ENCODE measurements at places on chromosomes 6 and 20.

GRCh38 chr6:159174263-159174969 lies 5.2 kb downstream of the FNDC1 start:
- peak; percentile 47 for DNase-seq

GRCh38 chr6:168590406-168590805 lies 149.4 kb downstream of the SMOC2 start:
- DNase-seq = no peak

- no peak for DNase-seq
Measured at GRCh38 chr20:51607170-51607569, 64.7 kb upstream of the NFATC2 start.

DNA sequence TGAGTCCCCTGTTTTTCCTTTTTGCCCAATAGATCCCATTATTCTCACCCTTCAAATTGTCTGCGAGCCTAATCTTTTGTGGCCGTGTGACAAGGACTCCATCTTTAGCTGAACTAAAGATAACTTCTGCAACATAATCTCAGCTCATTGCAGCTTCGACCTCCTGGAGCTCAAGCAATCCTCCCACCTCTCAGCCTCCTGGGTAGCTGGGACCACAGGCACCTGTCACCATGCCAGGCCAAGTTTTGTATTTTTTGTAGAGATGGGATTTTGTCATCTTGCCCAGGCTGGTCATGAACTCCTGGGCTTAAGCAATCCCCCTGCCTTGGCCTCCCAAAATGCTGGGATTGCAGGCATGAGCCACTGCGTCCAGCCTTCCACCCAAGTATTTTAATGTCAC lies 161.0 kb downstream of the GJA1 start:
- DNase-seq = no peak

GRCh38 chr6:106466211-106466610 lies 105.7 kb downstream of the CRYBG1 start:
- no peak for DNase-seq

DNA sequence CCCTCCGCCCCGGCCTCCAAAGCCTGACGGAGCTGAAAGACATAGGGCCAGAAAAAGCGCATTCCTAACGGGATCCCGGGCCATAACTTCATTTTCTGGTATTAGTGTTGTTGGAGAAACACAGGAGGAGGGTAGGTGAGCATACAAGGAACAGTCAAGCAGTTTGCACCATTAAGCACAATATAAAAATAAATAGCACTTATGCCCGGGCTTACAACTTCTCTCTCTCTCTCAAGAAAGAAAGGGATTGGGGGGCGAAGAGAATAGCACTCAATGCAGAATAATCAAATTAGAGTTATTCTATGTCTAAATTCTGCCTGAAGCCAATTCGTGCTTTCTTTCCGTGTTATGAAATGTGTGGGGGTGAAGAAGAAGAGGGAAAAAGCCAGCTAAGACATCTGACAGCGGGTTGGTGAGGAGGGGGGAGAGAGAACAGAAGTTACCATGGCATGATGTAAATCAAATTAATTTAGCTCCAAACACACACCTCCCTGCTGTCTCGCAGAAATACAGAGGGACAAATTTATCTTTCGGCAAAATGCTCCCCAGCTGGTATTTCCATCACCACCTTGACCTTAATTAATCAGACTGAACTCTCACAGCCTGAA lies 508 bp upstream of the METTL24 start:
- DNase-seq = no peak

DNA sequence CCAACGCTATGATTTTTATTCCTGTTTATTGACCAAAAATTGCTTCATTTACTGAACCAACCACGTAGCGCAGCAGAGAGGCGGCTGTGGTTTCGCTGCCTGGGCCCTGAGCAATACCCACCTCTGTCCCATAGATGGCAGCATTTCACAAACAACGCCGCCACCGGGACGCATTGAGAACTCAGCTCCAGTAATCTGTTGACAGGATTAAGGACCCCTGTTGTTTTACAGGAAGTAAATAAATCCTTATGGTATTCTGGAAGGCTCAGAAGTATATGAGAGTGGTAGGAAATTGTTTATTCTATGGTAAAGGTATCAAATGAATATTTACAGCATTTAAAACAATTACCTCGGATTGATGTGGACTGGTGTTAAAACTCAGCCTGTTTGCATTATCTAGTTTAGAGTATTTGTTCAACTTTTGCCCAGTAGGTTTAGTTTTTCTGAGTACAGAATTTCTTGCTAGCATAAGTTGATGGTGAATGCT lies 547.9 kb upstream of the SLC35B3 start:
- DNase-seq = peak; percentile 5

DNA sequence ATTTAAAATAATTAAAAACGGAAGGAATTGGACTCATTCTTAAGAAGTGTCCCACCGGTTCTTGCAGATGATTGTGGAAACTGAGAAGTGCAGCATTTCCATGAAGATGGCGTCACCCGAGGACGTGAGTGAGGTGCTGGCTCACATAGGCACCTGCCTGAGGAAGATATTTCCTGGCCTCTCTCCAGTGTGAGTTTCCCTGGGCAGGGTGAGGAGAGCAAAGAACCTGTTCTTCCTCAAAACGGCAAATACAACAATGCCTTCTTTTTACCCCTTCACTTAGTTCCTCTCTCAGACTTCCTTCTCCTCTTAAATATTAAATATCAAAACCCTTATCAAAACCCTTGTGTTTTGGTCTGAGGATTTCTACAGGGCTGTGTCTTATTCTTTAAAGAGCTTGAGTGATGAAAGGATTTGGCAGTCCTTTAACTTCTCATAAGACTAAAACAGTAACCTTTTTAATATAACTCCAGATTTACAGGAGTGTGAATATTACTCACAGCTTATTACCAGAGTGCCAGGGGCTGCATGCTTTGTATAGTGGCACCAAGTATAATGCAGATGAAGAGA lies 156.3 kb downstream of the CARMIL1 start:
- DNase-seq = no peak

DNA sequence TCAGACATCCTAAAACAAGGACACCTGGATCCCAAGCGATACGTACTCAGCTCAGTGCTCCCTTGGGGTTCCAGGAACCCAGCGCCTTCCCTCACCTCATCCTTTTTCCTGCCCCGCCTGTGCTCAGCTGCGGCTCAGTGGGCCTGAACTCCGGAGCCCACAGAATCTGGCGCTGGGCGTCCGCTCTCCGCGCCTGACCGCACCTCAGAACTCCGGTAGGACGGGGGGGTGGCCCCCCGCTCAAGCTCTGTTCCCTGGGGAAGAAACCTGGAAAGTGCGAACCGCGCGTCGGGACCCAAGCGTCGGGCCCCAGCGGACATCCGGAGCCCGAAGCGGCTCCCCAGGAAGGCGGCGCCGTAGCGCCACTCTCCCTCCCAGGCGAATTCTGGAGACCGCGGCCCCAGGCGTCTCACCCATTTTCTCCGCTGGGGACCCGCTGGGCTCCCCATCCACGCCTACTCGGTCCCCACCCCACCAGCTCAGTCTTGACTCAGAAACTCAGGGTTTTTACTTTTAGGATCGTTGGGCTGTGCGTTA lies 336 bp upstream of the LY6G5C start:
- no peak for DNase-seq

GRCh38 chr6:48213076-48213788 lies 102.2 kb upstream of the PTCHD4 start:
- DNase-seq = no peak

- no peak for DNase-seq
Measured at GRCh38 chr6:48471326-48471725, 360.3 kb upstream of the PTCHD4 start.

- DNase-seq = no peak
Measured at GRCh38 chr6:108364470-108364869, 69.6 kb downstream of the AFG1L start.

DNA sequence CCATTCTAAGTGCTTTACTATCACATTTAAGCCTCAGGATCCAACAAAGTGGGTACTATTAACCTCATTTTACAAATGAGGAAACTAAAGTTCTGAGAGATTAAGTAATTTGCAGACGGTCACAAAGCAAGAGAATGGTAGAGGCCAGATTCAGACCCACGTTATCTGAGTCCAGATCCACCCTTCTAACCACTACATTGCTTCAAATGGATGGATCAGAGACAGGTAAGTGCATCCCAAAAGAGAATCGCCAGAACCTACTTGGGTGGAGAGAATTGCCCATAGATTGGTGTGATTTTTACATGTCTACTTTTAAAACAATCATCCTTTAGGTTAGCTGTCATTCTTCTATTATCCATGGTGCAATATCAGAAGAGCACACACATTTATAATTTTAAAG lies 7.1 kb downstream of the MAN1A1 start:
- no peak for DNase-seq

- no peak for DNase-seq
Measured at GRCh38 chr6:105676857-105677256, 274.0 kb upstream of the PREP start.

- no peak for DNase-seq
Measured at GRCh38 chr6:115544765-115545671, 515.7 kb downstream of the FRK start.

- DNase-seq = no peak
Measured at GRCh38 chr20:37453288-37453687, 67.8 kb upstream of the NNAT start.

- no peak for DNase-seq
Measured at GRCh38 chr20:295804-296203, 1.6 kb upstream of the ZCCHC3 start.

DNA sequence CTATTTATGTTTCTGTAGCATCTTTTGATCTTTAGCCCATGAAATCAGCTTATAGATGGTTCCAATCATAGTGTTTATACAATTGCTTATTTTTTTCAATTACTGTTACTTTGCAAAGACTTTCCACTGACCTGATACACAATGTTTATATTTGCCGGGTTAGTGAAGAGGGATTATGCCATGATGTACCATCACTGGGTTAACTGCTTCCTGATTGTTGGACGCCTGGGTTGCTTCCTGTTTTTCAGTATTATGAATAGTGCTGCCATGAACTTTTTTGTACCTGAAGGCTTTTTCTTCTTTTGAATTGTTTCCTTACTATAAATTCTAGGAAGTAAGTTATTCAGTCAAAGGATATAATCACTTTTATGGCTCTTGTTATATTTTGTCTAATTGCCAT lies 6.9 kb downstream of the MANBAL start:
- DNase-seq = no peak

DNA sequence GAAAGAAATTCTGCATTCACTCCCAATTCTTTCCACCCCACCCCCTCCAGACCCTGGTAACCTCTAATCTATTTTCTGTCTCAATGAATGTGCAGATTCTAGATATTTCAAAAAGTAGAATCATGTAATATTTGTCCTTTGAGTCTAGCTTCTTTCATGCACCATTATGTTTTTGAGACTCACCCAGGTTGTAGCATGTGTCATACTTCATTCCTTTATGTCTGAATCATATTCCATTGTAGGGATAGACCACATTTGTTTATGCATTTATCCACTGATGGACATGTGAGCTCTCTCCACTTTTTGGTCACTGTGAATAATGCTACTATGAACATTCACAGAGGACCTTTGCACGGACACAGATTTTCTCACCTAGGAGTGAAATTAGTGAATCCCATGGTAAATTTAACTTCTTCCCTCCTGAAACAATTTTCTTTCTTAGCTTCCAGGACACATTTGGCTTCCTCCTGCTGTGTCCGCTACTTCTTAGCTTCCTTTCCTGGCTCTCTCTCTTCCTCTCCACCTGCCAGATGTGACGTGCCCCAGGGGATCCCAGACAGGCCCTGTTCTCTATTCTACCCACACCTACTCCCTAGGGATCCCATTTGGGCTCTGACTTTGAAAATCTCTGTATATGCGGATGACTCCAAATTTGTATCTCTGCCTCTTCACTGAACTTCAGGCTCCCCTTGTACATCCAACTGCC lies 24.1 kb upstream of the ARFGEF2 start:
- no peak for DNase-seq

- DNase-seq = no peak
Measured at GRCh38 chr6:5772408-5773120, 234.2 kb downstream of the NRN1 start.

DNA sequence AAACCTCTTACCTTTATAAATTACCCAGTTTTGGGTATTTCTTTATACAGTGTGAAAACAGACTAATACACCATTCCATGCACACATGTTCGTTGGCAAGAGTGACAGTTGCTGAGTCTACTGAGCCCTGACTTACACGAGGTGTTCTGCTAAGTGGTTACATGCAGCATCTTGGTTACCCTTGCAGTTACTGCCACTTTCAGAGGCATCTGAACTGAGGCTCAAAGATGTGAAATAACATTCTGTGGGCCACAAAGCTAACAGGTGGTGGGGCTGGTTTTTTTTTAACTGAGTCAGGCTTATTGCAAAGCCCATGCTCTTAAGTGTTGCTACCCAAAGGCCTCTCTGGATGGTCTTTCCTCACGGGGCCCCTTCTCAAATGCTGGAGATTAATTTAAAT lies 54.4 kb upstream of the GTSF1L start:
- DNase-seq = no peak

DNA sequence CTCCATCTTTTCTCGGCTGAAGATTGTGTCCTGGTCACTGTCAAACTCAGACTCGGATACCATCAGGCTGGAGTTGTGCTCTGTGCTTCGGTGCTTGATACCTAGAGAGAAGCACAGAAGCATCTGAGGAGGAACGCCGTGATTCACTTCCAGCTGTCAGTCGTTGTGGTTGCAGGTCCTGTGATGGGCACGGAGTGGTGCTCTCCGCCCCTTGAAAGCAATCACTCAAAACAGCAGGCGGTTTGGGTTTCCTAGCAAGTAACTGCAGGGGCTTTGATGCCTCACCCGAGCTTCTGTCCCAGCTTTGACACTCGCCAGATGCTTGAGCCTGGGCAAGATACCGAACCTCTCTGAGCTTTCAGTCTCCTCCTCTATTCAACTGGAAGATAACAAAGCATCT lies 52.5 kb downstream of the ALDH5A1 start:
- no peak for DNase-seq

DNA sequence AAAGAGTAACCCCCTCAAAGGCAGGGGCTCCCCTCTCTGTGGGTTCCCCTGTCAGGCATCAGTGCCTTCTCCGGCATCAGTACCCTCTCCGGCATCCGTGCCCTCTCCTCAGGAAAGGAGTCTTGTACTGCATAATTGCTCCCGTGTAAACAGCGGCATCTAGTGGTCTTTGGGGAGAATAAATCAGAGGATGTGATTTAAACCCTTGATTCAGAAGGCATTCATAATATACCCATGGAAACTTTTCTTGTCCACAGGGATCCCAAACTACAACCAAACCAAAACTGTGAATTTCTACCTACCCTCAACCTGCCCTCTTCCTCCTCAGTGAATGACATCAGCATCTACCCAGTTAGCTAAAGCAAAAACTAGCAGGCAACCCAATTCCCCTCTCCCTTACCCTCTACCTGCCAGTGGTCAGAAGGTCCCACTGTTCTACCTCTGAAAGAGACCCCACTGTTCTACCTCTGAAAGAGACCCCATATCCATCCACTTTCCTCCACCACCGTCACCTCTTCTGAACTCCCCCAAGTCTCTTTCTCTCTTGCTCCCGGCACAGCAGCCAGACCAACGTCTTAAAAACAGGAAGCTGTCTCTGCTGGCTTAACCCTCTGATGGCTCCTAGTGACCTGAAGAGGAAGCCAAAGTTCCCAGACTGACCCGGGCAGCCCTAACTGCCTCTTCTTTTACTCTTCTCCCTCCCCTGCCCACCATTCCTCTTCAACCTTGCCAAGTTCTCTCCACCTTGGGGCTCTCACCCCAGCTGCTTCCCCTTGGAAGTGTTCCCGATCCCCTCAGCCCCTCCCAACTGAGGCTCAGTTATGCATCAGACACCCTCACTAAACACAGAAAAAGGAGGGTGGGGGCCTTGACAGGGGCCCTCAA lies 27.2 kb downstream of the UBE2V1 start:
- no peak for DNase-seq
